ENCODE measurements at places on chromosomes 2 and 18. TPM values are rescaled to one million over a fixed set of nuclear protein-coding genes. Genes with fewer than 3 reads are reported as not detected.

DNER gene
- polyA plus RNA-seq, result 1.3 TPM

MOGAT1 gene
- not detected for polyA plus RNA-seq

NTSR2 gene
- 0.33 TPM for polyA plus RNA-seq

COL3A1 gene
- 829 TPM for polyA plus RNA-seq

NETO1 gene
- not detected for polyA plus RNA-seq

FRZB gene
- 22.8 TPM for polyA plus RNA-seq

DNA sequence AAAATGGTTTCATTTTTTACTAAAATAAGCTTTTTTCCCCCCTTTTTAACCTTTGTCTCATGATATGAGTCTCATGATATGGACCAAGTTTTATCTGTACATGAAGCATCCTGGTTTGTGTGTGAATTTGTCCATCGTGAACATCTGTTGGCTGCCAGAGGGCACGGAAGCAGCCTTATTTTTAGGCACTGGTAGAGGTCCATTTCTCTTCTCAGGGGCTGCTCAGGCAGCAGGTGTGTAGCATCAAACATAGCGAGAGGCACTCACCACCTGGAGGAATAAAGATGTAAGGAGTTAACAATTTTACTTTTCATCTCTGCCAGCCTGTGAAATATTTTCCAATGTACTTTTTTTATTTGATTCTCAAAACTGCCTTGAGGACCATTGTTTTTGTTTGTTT lies 134.5 kb downstream of the RHBDD1 start:
- DNase-seq, result no peak
- no peaks in the 10 kb centered on the region for H3K27me3 ChIP-seq
- peaks cover 6% of the 10 kb centered on the region for H3K4me1 ChIP-seq
- no peaks in the 10 kb centered on the region for H3K36me3 ChIP-seq

DNA sequence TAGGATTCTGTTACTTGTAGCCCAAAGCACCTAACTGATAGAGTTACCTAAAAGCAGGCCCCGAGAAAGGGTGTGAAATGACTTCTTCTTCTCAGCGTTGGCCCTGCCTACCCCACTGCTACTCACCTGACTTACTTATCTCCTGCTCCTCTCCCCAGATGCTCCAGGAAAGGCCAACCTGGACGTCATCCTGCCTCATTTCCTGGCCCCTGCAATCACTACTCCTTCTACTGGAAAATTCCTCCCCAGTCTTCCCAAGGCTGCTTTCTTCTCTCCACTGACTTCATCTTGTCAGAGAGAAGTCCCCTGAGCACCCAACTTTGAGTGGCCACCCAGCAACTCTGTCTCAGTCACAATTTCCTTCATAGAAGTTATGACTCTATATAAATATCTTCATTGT lies 63.4 kb upstream of the KLF7 start:
- no peak overlapping the region for H3K4me3 ChIP-seq
- H3K4me1 ChIP-seq, result peaks cover 7% of the 10 kb centered on the region
- no peaks in the 10 kb centered on the region for H3K27me3 ChIP-seq
- no peak overlapping the region for H3K27ac ChIP-seq

GRCh38 chr18:57780318-57780705 lies 22.8 kb downstream of the ATP8B1 start:
- H3K4me3 ChIP-seq, result no peak overlapping the region
- H3K36me3 ChIP-seq, result no peaks in the 10 kb centered on the region
- H3K4me1 ChIP-seq, result peaks cover 5% of the 10 kb centered on the region
- no peak overlapping the region for H3K27ac ChIP-seq
- DNase-seq, result no peak

DNA sequence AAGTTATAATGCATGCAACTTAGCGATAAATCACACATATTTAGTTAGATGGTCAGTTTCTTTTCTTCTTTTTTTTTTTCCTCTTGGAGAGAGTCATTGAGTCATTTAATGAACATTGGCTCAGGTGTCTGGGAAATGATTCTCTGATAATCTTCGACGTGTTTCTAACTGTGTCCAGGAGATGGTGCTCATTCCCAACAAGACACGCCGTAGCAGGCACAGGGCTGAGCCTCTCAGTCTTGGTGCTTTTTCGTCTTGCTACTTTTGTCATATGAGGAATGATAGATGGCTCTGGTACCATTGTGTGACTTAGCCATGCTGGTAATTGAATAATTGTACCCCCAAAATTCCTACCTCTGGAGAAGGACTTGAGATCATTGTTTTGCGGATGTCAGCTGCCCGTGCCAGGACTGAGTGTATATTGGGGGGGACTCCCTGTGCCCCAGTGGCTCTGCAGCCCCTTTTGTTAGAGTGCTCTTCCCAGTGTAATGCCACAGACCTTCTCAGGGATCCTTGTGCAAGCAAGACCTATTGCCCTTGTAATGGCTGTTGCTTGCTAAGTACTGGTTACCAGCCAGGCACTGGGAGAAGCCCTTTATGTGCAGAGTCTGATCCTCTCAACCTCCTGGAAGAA lies 107.6 kb upstream of the CYRIA start:
- H3K36me3 ChIP-seq, result no peaks in the 10 kb centered on the region
- DNase-seq, result no peak
- H3K4me1 ChIP-seq, result peaks cover 1% of the 10 kb centered on the region
- no peaks in the 10 kb centered on the region for H3K27me3 ChIP-seq
- H3K4me3 ChIP-seq, result no peak overlapping the region

DNA sequence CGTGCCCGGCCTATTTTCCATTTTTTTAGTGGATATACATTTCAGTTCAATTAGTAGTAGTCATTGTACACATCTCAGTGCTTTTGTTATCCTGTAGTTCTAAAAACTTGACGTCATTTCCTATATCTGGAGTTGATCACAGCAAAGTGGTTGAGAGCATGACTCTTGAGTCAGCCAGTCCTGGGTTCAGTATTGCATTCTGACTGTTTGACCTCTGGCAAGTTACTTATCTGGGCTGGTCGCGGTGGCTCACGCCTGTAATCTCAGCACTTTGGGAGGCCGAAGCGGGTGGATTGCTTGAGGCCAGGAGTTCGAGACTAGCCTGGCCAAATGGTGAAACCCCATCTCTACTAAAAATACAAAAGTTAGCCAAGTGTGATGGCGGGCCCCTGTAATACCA lies 50.4 kb upstream of the PPM1B start:
- no peak overlapping the region for H3K27ac ChIP-seq
- no peaks in the 10 kb centered on the region for H3K27me3 ChIP-seq
- no peak for DNase-seq

GRCh38 chr18:75220551-75221355 lies 10.2 kb downstream of the TSHZ1 start:
- peaks cover 26% of the 10 kb centered on the region for H3K4me1 ChIP-seq
- H3K4me3 ChIP-seq, result no peak overlapping the region
- H3K36me3 ChIP-seq, result no peaks in the 10 kb centered on the region

DNA sequence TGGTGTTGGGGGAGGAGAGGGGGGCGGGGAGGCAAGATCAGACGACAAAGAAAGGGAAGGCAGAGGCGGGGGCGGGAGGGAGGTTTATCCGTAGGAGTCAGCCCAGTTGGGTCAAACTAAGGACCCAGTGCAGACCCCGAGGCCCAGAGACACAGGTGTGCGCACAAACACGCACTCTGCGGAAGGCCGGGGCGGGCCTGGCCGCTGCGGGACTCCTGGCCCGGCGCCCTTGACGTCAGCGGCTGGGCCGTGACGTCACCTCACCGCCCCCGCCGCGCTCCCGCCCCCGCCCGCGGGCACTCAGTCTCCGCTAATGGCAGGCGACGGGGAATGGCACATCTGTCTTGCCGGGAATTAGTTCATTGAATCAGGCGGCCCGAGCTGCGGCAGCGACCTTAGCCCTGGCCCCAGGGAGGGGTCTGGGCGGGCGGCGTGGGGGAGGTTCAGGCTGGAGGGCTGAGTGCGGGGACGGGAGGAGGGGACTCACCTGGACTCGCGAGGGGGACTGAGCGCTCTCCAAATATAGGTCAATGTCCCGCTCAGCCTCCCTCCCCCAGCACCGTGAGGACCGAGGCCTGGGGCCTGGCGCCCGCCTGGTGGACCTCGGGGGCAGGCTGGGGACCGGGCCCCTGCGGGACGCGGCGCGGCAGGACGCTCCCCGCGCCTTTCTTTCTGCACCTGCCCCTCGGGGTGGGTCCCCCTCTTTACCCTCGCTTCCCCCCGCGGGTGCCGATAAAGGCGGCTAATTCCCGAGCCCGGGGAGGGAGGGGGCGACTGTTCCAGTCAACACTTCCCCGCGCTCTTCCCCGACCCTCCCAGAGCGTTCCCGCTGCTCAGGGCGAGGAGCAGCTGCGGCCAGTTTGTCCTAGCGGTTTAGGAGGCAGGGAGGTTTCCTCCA lies 15.5 kb upstream of the ECEL1 start:
- H3K36me3 ChIP-seq, result no peaks in the 10 kb centered on the region
- peak overlapping the region; percentile 97 for H3K27ac ChIP-seq
- peak overlapping the region; percentile 22 for H3K4me3 ChIP-seq
- no peaks in the 10 kb centered on the region for H3K27me3 ChIP-seq

- no peaks in the 10 kb centered on the region for H3K27me3 ChIP-seq
- no peak overlapping the region for H3K27ac ChIP-seq
- DNase-seq, result no peak
Measured at GRCh38 chr2:160730296-160730995, 236.8 kb upstream of the RBMS1 start.

GRCh38 chr2:37654419-37654818 lies 17.0 kb downstream of the CDC42EP3 start:
- H3K27ac ChIP-seq, result no peak overlapping the region
- no peak overlapping the region for H3K4me3 ChIP-seq
- no peak for DNase-seq
- H3K4me1 ChIP-seq, result peaks cover 11% of the 10 kb centered on the region

GRCh38 chr2:67571785-67572718 lies 174.9 kb downstream of the ETAA1 start:
- H3K4me3 ChIP-seq, result no peak overlapping the region
- H3K27ac ChIP-seq, result no peak overlapping the region
- no peaks in the 10 kb centered on the region for H3K4me1 ChIP-seq

GRCh38 chr2:229882583-229882982 lies 39.2 kb downstream of the TRIP12 start:
- DNase-seq, result no peak
- no peak overlapping the region for H3K4me3 ChIP-seq
- peaks cover 3% of the 10 kb centered on the region for H3K4me1 ChIP-seq
- no peak overlapping the region for H3K27ac ChIP-seq
- H3K36me3 ChIP-seq, result no peaks in the 10 kb centered on the region
- H3K27me3 ChIP-seq, result no peaks in the 10 kb centered on the region

DNA sequence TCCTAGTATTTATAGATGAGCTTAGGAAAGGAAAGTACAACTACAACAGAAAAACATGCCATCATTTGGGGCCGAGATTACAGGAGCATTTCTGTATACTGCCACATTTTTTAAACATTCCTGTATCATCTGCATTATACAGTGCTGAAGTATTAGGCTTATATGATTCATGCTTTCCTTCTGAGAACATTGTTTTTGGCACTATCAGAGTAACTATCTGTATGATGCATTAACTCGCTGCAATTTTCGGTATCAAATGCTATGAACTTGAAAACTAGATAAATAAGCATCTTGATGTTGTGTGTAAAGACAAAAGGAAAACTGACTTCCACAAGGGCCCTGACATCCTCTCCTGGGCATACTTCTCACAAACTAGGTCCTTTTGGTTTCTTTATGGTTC lies 102.0 kb downstream of the RIT2 start:
- no peak overlapping the region for H3K27ac ChIP-seq
- H3K4me1 ChIP-seq, result no peaks in the 10 kb centered on the region
- no peaks in the 10 kb centered on the region for H3K27me3 ChIP-seq
- no peaks in the 10 kb centered on the region for H3K36me3 ChIP-seq

GRCh38 chr2:179273461-179273962 lies 8.9 kb upstream of the SESTD1 start:
- no peak overlapping the region for H3K4me3 ChIP-seq
- no peaks in the 10 kb centered on the region for H3K36me3 ChIP-seq
- no peaks in the 10 kb centered on the region for H3K4me1 ChIP-seq
- no peak for DNase-seq
- H3K27ac ChIP-seq, result no peak overlapping the region
- no peaks in the 10 kb centered on the region for H3K27me3 ChIP-seq

Measured in ovary (tissue), 10 donors.